ENCODE measurements at places on chromosomes 4 and X.

DNA sequence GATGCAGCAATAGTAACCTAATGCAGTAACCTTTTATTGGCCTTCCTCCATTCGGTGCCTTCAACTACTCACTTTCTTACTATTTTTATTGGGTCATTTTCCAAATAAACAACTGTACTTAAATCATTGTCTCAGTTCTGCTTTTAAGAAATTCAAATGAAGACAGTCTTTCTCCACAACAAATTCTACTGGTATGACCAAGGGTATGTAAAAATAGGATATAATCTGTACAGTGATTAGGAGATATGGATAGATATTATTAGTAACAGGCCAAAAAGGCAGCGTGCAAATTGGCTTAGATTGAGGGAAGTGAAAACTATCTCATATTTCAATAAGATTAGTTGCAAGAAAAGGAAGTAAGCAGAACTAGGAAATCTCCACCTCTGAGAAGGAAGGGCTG lies 177.4 kb upstream of the PPP1R2C start:
- no peak for DNase-seq

DNA sequence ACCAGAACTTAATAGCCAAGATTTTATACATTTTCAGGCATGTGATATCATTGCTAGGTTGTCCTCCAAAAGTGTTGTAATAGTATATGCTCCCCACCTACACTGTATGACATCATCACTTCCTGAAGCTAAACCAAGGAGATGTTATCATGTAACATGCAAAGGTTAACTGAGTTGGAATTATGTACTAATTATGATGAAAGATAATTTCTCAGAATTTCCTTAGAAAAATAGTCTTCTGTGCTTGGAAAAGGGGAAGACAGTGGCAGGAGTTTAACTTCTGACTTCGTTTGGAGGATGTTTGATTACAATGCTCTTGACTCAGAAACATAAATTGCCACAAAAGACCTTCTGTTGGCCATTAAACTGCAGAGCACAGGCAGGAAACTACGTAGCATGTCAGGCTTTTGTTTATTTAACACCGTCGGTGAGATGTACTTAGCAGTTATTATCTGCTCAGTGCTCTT lies 83.6 kb upstream of the GUCY1A1 start:
- no peak for DNase-seq

GRCh38 chr4:118280501-118281218 lies 72.1 kb downstream of the PRSS12 start:
- peak; percentile 27 for DNase-seq

DNA sequence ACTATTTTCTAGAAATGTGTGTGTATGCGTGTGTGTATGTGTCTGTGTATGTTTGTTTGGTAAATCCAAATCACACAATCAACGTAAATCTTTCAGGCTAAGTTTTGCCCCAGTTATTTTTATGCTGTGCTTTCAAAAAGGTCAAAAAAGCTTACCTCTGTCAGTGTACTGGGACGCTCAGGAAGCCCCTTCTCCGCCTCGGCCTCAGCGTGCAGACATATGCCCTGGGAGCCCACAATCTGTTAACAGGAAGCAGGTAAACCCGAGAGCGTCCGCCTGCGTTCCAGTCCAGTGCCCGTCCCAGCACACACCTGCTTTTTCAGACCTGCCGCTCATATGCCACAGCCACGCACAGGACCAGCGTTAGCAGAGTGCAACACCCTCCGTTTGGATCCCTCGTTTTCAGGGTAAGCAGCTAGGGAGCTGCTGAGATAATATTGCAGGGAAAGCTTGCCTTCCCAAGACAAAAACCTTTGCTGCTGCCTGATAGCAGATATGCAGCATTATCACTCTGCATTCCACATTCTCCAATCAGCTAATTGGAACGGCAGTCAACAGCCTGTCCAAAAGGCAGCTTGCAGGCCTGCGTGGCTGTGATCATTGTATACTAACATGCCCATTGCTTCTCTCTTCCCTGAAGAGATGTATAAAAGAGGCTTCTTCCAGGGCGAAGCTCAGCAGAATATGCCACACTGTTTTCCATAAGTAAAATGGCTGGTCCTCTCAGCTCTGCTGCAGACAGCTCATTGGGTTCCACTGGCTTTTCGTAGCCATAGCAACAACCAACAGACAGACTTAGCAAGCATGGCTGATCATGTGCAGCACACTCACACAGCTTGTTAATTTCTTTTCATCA lies at the start of gene SORBS2:
TSS of gene SORBS2 (minus strand) at position 686 of the 856 bp plus-strand sequence. CDS start 121,623 bp downstream, outside the sequence.
- no peak for DNase-seq

GRCh38 chr4:186719925-186720694 lies 3.5 kb downstream of the FAT1 start:
- DNase-seq = no peak

GRCh38 chr4:136571315-136571714 lies 961.0 kb downstream of the PCDH18 start:
- DNase-seq = no peak

GRCh38 chr4:151922306-151922705 lies 161.5 kb upstream of the GATB start:
- DNase-seq = no peak

GRCh38 chrX:118740276-118740889 lies 13.0 kb downstream of the IL13RA1 start:
- no peak for DNase-seq

DNA sequence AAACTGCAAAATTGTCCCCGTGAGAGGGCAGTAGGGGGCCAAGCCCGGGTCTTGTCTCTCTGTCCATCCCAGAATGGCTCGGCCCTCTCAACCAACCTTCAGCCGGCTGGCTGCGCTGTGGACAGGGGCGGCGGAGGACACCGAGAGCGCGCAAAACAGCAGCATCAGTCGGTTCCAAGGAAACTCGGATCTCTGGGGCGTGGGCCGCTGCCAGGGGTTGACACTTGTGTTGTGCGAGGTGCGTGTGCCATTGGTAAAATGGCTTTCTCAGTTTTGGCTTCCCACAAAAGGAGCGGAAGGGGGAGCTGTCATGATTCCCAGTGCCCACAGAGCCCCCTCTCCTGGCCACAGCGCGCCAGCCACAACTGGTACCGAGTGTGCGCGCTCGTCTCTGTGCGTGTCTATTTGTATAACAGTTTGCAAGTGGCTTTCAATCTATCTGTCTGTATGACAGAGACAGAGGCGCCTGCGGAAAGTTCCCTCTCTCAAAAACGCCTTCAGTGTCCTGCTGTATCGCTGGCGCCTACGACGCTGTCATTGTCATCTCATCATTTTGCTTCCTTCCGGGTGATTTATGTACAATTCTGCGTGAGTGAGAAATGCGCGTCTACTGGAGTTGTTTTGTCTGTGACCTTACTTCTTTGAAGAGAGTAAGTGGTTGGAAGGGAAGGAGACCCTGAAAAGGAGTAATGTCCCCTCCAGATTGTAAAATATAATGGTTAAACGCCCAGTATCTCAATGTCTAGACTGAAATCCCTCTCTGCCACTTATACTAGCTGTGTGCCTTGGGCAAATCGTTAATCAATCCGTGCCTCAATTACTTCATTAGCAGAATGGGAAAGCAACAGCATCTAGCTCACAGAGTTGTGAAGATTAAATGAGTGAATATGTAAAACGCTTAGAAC lies 1.8 kb downstream of the DKK2 start:
- DNase-seq = no peak

GRCh38 chr4:182968917-182969650 lies 51.9 kb upstream of the DCTD start:
- DNase-seq = no peak

GRCh38 chrX:24355095-24355494 lies 5.3 kb upstream of the SUPT20HL1 start:
- DNase-seq = no peak

GRCh38 chr4:102503831-102504786 lies 3.0 kb downstream of the NFKB1 start:
- no peak for DNase-seq

- no peak for DNase-seq
These were observed 128.4 kb downstream of the ZMAT1 start for GRCh38 chrX:101803451-101803850.

- no peak for DNase-seq
These were observed 116.8 kb upstream of the UGT8 start for GRCh38 chr4:114481856-114482255.

DNA sequence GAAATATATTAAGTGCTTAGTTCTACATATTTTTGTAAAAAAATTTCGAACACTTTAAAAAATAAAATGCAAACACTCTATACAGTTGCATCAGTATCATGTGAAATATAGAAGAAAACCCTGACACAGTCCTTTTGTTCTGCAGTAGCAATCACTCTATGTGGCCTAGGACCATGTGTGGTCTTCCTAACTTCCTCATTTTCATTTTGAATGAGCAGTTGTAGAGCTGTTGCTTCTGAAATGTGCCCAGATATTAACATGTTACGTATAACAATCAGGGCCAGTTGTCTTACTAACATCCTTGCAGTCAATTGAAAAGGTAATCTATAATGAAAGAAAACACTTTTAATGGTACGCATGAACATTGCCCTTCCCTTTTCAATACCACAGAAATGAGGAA lies 107.9 kb downstream of the ZNF827 start:
- DNase-seq = no peak

- no peak for DNase-seq
These were observed 72.6 kb upstream of the ARHGAP24 start for GRCh38 chr4:85402371-85402770.

DNA sequence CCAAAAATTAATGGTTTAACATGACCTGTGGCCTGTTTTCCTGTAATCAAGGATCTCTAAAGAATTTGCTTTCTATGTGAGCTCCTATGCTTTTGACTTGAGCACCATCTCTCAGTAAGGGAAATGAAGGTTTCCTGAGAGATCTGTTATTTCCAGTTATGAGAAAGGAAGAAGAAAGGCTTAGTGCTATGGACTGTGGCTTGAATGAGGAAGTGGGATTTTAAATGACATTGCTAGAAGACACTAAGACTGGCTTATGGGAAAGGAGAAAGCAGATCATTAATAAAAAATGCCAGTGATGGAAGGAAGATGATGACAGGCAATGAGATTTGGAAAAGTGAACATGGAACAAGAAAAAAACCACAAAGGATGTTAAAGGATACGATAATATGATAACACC lies 285.4 kb downstream of the OPHN1 start:
- no peak for DNase-seq

DNA sequence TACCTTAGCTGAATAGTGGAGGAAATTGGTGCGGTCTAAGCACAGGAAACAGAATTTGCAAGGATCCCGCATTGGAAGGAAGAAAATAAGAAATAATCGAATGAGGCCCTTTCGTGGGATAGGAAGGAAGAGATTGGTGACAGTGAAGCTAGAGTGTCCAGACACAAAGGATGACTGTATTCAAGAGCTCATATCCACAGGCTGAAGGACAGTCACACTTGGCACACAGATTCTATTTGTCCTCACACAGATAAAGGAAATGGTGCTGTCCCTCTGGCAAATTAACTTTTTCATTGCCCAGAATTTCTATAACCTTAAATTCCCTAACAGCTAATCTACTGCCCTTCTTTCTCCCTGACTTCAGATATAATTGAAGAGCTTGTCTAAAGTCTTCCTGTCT lies 2188.9 kb upstream of the TENM3 start:
- no peak for DNase-seq

- DNase-seq = no peak
These were observed 147.1 kb downstream of the CPEB2 start for GRCh38 chr4:15149234-15149838.

DNA sequence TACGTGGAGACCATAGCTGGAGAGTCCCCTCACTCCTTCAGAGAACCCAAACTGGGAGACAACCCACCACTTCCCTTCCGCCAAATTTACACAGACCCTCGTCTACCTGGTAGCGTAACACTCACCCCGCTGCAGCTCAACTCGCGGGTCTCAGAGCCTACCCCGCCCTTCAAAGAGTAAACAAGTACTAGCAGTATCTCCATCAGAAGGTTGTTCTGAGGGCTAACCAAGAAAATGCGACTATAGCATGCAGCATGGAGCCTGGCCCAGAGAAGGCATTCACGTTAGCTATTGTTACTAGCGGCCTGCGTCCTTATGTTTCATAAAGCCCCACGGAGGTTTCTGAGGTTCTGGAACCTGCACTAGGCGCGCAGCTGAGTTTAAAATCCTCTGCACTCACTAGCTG lies 531 bp upstream of the MANBA start:
- no peak for DNase-seq

- no peak for DNase-seq
These were observed 545.2 kb downstream of the C4orf33 start for GRCh38 chr4:129641179-129641578.

- DNase-seq = no peak
These were observed 245.9 kb downstream of the IDS start for GRCh38 chrX:149259241-149259640.

- no peak for DNase-seq
These were observed 158.5 kb downstream of the NR3C2 start for GRCh38 chr4:148283665-148284064.

DNA sequence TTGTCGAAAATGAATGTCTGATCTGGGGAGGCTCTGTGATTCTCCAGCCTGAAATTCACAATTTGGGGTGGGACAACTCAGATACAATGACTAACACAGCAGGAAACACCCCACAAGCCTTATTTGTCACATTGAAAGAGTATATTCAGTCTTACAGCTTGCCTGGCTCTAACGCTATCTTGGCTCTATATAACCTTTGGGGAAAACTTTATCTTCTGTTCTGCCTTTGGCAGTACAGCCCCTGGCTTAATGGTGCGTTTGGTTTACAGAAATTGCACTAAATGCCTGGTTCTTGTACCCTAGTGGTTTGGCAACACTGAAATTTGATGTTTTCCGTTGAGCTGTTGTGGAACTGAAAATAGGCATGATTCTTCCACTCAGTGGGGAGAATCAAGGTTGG lies 178.1 kb upstream of the VEGFC start:
- DNase-seq = no peak

- DNase-seq = no peak
These were observed 628.3 kb upstream of the MAGEB2 start for GRCh38 chrX:29587107-29587506.

DNA sequence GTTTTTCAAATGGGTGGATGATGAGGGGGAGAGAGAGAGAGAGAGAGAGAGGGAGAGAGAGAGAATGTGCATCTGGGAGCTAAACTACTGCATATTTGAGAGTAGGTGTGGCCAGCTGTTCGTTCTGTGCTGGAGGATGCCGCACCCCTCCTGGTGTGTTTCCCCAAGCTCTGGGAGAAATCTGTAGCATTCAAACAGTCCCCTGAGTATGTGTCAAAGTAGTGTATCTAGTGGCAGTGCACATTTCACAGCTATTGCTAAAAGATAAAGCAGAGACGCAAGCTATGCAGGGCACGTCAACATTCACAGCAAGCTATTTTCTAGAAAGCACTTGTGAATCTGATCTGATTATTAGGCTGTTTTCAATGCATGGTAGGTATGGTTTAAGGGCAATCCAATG lies 83.5 kb upstream of the LIMCH1 start:
- DNase-seq = no peak
